ENCODE measurements at places on chromosomes 1 and 21.
A peak's percentile ranks its signal among the peaks of the same experiment; 100 is the strongest.

GRCh38 chr1:221435504-221435904 lies 306.4 kb downstream of the DUSP10 start:
- peak; percentile 27 for DNase-seq

- no peak for DNase-seq
Observed at GRCh38 chr1:66489151-66489550, 44.8 kb upstream of the SGIP1 start.

DNA sequence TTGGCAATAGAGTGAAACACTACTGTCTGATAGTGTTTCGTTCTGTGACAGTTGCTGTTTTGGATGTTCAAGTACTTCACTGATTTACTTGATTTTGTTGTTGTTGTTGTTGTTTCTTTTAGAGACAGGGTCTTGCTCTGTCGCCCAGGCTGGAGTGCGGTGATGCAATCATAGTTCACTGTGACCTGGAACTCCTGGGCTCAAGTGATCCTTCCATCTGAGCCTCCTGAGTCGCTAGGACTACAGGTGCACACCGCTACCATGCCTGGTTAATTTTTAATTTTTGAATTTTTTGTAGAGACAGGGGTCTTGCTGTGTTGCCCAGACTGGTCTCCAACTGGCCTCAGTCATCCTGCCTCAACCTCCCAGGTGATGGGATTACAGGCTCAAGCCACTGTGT lies 2.3 kb downstream of the ATF6 start:
- no peak for DNase-seq

DNA sequence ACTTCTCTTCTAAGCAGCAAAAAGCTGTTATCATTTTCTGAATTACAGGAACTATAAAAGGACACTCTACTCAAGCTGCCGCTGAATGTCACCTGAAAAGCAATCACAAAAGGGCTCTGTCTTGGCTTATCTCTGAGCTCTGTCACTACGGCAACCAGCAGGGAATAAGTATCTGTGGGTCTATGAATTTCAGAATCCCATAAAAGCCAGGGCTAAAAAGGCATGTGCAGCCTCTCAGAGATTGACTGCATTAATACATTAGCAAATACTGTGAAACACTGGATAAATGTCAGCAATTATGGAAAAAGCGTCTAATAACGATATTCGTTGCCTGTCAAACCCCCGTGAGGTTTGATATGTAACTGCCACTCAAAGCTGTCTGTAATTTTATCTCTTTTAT lies 210.2 kb upstream of the DMRTA2 start:
- no peak for DNase-seq

DNA sequence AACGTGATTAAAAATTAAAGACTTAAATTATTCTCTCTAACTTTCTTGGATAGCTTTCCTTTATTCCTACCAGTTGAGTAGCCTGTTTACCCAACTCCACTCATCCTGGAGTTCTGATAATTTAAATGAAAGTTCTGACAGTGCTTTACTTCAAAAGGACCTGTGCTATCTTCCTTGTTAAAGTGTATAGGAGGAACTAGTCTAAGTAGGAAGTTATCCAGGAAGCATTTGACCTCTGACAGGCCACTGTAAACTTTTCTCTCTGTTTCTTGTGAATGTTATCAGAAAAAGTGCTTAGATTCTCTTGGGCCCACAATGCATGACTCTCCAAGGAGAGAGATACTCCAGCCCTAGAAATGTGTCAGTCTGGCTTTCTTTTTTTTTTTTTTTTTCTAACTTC lies 9.2 kb downstream of the UAP1 start:
- no peak for DNase-seq

DNA sequence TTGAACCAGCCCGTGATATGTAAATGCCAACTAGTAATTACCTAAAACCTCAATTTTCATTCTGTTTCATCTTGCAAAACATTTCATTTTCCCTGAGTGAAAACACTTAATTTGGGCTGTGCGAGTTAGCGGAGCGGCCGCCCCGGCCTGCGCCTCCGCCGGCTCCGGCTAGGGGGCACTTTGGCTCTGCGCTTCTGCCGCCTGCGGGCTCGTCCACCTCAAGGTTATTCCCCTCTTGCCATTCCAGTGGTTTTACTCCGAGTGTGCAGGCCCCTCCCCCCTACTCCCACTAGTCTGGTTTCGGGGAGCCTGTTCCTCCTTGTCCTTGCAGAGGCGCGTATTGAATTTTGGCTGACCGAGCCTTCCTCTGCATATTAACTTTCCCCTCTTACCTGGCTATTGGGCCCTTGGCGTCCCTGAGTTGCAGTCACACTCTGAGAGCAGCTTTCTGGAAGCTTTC lies 55.6 kb downstream of the PEX14 start:
- no peak for DNase-seq

DNA sequence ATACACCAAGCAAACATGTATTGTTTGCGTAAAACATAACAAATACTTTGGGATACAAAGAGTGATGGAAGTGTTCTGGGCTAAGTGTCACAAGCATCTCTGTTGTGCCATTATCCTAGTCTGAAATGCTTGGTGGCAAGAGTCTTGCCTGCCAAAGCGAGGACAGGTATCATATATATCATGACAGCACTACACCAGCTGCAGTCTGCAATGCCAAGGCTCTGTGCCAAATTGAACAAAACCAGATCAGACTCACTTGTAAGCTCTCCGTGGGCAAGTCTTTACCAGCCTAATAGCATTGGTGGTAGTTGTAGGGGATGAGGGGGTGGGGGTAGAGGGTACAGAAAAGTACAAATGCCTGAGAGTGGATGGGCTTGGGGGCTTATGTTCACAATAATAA lies 119.2 kb downstream of the RWDD3 start:
- no peak for DNase-seq

GRCh38 chr1:155086128-155086741 lies 7.6 kb downstream of the EFNA3 start:
- DNase-seq, result no peak

Data from SHP77 treated with DMSO at 0.1 percent for 48 hours (cell line).